G401 (cell line): ENCODE measurements at places on chromosomes 2 and 18.

DNA sequence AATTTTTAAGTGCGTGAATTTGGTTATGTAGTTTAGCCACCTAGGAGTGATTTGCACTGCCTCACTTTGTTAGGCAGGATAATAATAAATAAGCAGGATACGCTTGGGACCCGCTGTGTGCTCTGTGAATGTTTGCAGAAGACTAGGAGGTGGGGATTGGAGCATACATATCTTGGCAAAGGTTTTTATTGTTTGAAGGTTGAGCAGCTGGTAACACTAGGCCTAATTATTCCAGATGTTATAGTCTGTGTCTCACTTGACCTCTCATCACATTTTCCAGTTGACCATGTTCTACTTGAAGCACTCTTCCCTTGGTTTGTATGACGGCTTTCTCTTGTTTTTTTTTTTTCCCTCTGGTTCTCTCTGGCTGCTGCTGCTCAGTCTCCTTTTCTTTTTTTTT, 42.7 kb downstream of the FHOD3 start:
- no peak for DNase-seq

- no peak for DNase-seq
Measured at GRCh38 chr2:150156415-150156814, 331.1 kb downstream of the RND3 start.

DNA sequence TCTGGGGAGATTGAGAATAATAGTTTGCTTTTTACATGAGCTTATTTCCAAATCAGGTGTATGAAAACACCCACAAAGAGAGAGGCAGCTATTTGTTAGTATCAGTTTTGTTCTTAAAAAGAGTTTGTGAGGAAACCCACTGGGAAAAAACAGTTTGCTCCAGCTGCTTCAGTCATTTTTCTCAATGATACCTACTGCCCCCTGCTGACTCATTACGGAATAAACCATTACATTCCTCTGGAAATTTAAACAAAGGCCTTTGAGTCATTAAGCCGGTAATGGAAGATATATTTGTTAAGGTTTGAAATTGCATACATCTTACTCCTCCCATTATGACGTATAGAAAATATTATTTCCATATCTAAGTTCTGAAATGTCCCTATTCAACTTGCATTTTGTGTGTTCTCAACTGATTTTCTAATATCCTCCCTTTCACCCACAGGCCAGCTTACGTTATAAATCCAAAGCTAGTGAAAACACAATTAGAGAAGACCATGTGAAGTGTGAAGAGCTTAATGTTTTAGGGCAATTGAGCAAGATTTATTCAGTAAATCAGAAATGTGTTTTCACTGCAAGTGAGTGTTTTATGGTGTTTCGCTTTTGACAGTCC, 761.6 kb downstream of the DSC3 start:
- peak; percentile 52 for DNase-seq

DNA sequence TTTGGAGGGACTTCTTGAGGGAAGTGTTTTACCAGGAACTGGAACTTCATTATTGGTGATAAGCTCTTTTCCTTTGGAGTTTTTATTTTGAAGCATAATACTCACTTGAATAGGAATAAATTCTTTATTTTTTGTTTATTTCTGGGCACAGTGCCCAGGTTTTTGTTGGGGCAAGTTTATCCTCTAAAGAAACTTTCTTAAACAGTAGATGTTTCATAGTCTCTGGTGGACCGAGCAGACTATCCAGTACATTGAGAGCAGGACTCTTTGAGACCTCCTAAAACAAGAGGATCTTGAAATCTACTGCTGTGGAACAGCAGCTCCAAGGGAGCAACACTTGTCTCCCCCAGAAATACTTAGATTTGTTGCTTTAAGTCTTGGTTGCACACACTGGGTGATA, 109.4 kb downstream of the PARD3B start:
- no peak for DNase-seq

DNA sequence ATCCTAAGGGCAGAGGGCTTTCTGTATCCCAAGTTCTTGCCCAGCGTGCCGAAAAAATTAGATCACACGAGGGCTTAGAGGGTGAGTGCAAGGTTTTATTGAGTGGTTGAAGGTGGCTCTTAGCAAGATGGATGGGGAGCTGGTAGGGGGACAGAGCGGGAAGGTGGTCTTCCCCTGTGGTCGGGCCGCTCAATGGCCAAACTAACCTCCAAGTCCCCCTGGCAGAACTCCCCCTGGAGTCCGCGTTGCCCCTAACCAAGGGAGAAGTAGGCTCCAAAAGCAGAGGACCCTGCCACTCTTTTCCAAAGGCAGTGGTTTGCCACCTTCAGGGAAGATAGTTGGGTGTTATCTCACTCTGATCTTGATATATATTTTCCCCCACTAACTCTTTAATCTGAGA, 63.4 kb downstream of the LYPD1 start:
- no peak for DNase-seq

- no peak for DNase-seq
Measured at GRCh38 chr18:69636529-69637301, 236.0 kb downstream of the DOK6 start.

DNA sequence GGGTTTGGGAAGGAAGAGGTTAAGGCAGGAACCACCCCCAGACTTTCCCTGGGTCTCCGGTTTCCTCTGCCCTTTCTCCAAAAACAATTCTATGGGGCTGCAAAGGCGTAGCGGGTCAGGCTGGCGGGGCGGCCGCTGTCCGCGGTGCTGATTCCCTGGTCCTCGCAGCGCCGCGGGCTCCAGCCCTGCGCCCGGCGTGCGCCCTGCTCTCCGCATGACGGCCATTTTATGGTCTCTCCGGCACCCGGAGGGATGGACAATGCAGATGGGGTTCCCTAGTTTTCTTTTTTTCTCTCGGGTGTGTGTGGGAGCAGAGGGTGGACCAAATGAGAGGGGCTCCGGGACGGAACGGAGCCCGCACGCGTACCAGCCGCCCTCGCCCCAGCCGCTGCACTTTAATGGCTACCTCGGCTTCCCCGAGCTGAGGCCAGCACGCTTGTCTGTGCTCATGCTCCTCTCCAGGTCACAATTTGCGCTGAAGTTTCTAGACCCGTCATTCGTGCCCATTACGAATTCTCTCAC, 1.6 kb downstream of the ST8SIA3 start:
- peak; percentile 74 for DNase-seq

GRCh38 chr18:11096839-11097750, 52.3 kb downstream of the PIEZO2 start:
- no peak for DNase-seq

GRCh38 chr2:190984595-190984994, 29.4 kb downstream of the STAT1 start:
- DNase-seq, result no peak

DNA sequence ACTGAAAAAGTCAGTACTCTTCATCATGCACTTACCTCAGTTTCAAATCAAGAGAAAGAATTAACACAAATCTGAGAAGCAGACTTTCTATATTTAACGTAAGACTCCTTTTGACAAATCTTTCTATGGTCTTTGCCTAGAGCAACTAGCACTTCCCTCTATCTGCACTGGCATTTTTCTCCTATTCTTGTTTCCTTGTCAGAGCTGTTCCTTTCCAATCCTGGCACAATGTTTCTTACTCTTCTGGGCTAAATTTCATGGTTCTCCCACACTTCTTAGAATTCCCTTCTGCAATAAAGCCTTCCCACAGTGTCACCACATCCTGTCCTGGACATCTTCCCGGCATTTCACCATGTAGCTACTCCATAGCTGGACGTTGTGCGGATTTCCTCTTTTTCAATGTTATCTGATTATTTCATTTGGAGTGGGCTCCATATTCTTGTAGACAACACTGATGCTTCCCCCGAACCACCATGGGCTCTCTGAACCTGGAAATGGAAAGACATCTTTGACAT, 144.7 kb upstream of the CTNNA2 start:
- DNase-seq, result no peak

- DNase-seq, result no peak
Measured at GRCh38 chr2:98928242-98928641, 7.8 kb downstream of the CRACDL start.

DNA sequence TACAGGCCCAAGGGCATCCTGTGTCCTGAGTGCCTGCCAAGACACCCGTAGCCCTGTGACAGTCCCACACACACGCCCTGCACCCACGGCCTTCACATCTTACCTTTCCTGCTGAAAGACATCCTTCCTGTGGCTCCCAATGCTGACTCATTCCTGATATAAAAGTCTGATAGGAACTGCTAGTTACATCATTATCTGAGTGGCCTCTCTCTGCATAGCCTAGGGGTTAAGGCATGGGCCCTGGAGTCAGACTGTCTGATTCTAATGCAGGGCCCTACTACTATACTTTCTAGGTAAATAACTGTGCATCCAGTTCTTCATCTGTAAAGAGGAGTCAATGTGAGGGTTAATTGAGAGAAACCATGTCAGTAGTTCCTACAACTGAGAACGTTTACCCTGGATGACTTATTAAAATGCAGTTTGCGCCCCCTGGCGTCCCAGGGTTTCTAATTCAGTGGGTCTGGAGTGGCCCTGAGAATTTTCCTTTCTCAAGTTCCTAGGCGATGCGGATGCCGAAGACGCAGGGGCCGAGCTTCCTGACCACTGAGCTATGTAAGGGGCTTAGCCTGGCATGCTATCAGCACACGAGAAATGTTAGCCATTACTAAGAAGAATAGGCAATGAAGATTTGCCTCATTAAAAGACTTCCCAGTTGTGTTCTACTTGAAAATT, 6.0 kb upstream of the GPR45 start:
- DNase-seq, result peak; percentile 64

- no peak for DNase-seq
Measured at GRCh38 chr2:171852366-171852888, 41.6 kb downstream of the SLC25A12 start.
